ENCODE measurements at places on chromosomes 5 and 9. TPM values are rescaled to one million over a fixed set of nuclear protein-coding genes. Genes with fewer than 3 reads are reported as not detected.

Gene SCAI
- total RNA-seq = 39.9 TPM

Gene PCDHGA3
- 5.1 TPM for total RNA-seq

Gene MEIKIN
- not detected for total RNA-seq

Gene GPR21
- 6.1 TPM for total RNA-seq

Gene HSPB3
- total RNA-seq = 1.5 TPM

Gene MLLT3
- total RNA-seq = 43.1 TPM

Gene RORB
- 0.40 TPM for total RNA-seq

Gene HSD17B3
- total RNA-seq = not detected

Gene KCTD16
- total RNA-seq = 0.46 TPM

Gene FOXD4L4
- total RNA-seq = 0.21 TPM

Gene CCDC192
- total RNA-seq = not detected

Gene IL13
- total RNA-seq = not detected

Gene SLC6A7
- 0.06 TPM for total RNA-seq

Gene KCNV2
- not detected for total RNA-seq

Gene DOK3
- 15.6 TPM for total RNA-seq

Gene BNC2
- total RNA-seq = 18.1 TPM

Gene FREM1
- total RNA-seq = 21.8 TPM

Gene IL9
- not detected for total RNA-seq

Gene TAF1L
- not detected for total RNA-seq

Gene CDC25C
- total RNA-seq = 3.0 TPM

Gene ELOVL7
- total RNA-seq = 4.5 TPM

Gene NR4A3
- 11.7 TPM for total RNA-seq

Gene WDR31
- 6.2 TPM for total RNA-seq

Gene IFNE
- not detected for total RNA-seq

All from lung (tissue), 17 donors.